ENCODE measurements at places on chromosomes 3 and 15. TPM values are rescaled to one million over a fixed set of nuclear protein-coding genes. Genes with fewer than 3 reads are reported as not detected.
A peak's percentile ranks its signal among the peaks of the same experiment; 100 is the strongest.

DNA sequence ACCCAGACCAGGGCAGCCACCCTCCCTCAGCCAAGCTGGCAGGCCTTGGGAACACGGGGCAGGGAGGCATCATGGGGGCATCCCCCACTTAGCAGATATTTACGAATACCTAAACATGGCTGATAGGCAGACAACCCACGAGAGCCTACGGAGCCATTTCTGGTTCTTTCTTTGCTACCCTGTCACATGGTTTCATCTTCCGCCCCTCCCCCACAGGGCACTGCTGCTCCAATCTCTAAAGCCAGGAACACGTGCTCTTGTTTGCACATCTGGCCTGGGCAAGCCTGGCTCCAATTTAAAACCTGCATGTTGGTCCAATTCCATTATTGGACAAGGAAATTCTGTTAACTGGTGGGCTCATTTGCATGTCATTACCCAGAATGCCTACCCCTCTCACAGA lies 447.4 kb upstream of the NR2F2 start:
- no peak for DNase-seq
- no peak overlapping the region for H3K4me3 ChIP-seq
- peaks cover 28% of the 10 kb centered on the region for H3K4me1 ChIP-seq
- H3K36me3 ChIP-seq = no peaks in the 10 kb centered on the region
- H3K27me3 ChIP-seq = peaks cover 5% of the 10 kb centered on the region

- H3K4me3 ChIP-seq = no peak overlapping the region
- peak overlapping the region; percentile 23 for H3K27ac ChIP-seq
- peaks cover 15% of the 10 kb centered on the region for H3K36me3 ChIP-seq
- DNase-seq = no peak
Observed at GRCh38 chr15:89164712-89165211, 56.6 kb downstream of the RLBP1 start.

Gene HAUS2
- 31.5 TPM for polyA plus RNA-seq

DNA sequence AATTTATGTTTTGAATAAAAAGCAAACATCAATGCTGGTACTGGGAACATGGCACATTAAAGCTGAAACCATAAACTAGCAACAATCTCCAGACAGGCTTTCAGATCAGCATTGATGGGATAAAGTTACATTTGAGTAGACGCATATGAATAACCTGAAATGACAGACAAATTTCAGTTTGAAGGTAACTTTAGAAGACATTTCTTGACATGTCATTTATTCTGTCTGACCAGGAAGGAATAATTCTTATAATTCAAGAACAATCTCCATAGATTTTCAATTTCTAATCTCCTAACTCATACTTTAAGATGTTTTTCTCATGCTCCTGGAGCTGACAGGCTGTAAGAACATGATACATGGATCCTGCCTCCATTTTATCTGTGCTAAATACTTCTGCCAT lies 69.8 kb downstream of the PLCH1 start:
- H3K27me3 ChIP-seq = peaks cover 3% of the 10 kb centered on the region
- H3K36me3 ChIP-seq = no peaks in the 10 kb centered on the region
- DNase-seq = no peak
- no peaks in the 10 kb centered on the region for H3K4me1 ChIP-seq

Gene ABTB1
- polyA plus RNA-seq = 141 TPM

Gene GASK1A
- polyA plus RNA-seq = not detected

DNA sequence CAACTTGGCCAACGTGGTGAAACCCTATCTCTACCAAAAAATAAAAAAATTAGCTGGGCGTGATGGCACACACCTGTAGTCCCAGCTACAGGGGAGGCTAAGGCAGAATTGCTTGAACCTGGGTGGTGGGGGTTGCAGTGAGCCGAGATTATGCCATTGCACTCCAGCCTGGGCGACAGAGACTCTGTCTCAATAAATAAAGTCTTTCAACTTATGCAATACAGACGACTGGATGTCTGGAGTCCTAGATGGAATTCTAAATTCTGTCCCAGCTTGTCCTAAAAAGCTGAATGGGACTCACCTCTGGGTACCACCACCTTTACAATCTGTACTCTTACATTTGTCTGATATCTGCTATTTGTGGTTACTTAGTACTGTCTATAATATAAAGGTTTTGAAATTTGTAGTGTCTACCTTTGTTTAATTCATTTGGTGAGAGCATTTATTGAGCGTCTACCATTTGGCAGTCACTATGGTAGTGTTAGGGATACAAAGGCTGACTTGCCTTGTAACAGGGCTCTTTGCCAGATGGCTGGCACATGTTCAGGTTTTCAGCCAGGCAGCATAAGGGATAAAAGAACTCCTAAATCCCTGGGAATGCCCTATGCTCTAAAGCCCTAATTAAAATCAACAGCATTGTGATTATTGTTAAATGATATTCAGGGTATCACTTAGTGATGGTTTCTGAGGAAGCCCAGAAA lies 7.2 kb upstream of the ZNF609 start:
- H3K36me3 ChIP-seq = peaks cover 13% of the 10 kb centered on the region
- no peak overlapping the region for H3K27ac ChIP-seq
- no peaks in the 10 kb centered on the region for H3K27me3 ChIP-seq

Gene CADPS
- polyA plus RNA-seq = not detected

GRCh38 chr3:73068419-73068818 lies 7.0 kb downstream of the EBLN2 start:
- H3K27me3 ChIP-seq = no peaks in the 10 kb centered on the region
- peaks cover 20% of the 10 kb centered on the region for H3K4me1 ChIP-seq
- no peak for DNase-seq
- H3K27ac ChIP-seq = no peak overlapping the region

Gene CFAP91
- not detected for polyA plus RNA-seq

GRCh38 chr3:94734206-94734605 lies 671.3 kb downstream of the NSUN3 start:
- H3K27me3 ChIP-seq = no peaks in the 10 kb centered on the region
- H3K4me3 ChIP-seq = no peak overlapping the region
- H3K36me3 ChIP-seq = no peaks in the 10 kb centered on the region
- DNase-seq = no peak
- no peaks in the 10 kb centered on the region for H3K4me1 ChIP-seq

Gene CACNA2D3
- 4.6 TPM for polyA plus RNA-seq

Gene AGBL1
- polyA plus RNA-seq = not detected

Gene C3orf80
- polyA plus RNA-seq = not detected

Gene KCNMB2
- not detected for polyA plus RNA-seq

DNA sequence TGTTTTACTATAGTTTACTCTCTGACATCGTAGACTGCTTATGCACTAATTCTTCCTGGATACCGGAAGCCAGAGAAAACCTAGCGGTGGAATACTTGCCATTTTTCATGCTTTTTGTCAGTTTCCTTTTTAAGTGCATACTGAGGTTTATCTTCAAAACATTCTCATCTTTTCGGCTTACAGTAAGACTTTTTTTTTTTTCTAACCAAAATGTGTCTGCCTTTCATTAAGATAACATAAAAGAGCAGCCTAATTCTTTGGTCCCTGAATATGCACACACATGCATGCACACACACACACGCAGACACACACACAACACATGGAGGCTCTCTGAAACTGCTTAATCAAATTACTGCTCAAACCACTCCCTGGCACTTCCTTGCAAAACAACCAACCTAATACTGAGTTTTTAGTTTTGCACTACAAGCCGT lies 1.3 kb downstream of the ZNF445 start:
- H3K27me3 ChIP-seq = peaks cover 2% of the 10 kb centered on the region
- H3K36me3 ChIP-seq = no peaks in the 10 kb centered on the region
- DNase-seq = peak; percentile 1
- peaks cover 48% of the 10 kb centered on the region for H3K4me1 ChIP-seq

Gene CGNL1
- not detected for polyA plus RNA-seq

- DNase-seq = no peak
- no peak overlapping the region for H3K4me3 ChIP-seq
- H3K27ac ChIP-seq = no peak overlapping the region
- H3K4me1 ChIP-seq = peaks cover 8% of the 10 kb centered on the region
- peaks cover 4% of the 10 kb centered on the region for H3K27me3 ChIP-seq
Observed at GRCh38 chr3:14570864-14571263, 30.7 kb upstream of the GRIP2 start.

Gene EFCAB12
- not detected for polyA plus RNA-seq

DNA sequence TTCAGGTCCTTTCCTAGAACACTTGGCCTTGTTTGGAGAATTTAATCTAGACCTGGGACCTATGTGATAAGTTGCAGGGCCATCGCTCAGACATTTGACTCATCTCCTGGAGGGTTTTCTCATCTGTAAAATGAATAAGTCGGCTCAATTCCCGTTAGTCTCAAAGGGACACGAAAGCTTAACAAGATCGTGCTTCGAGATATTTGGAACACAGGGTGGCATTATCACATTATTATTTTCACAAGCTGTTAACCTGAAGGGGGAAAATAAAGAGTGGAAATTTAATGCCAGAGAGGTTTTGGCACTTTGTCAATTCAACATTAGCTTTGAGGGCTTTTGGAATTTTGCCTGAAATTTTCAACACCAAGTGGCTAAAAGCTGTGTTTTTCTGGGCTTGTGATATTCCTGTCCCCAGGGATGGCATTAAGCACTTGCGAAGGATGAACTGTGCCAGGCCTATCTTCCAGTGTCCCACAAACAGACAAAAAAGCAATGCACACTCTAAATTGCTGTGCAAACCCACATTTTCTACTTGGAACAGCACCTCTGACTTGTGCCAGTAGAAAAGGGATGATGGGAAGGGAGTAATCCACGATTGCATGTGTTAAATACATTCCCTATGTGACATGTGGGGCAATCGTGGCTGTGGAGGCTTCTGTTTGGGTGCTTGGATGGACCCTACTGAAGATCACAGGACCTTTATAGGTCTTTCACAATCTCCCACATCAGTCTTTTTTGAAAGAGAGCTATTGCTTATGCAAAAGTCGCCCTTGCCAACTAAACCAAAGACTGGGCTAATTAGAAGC lies 478.7 kb downstream of the MFSD1 start:
- no peak for DNase-seq
- H3K27me3 ChIP-seq = peaks cover 2% of the 10 kb centered on the region
- H3K27ac ChIP-seq = no peak overlapping the region
- no peaks in the 10 kb centered on the region for H3K36me3 ChIP-seq
- H3K4me1 ChIP-seq = no peaks in the 10 kb centered on the region

DNA sequence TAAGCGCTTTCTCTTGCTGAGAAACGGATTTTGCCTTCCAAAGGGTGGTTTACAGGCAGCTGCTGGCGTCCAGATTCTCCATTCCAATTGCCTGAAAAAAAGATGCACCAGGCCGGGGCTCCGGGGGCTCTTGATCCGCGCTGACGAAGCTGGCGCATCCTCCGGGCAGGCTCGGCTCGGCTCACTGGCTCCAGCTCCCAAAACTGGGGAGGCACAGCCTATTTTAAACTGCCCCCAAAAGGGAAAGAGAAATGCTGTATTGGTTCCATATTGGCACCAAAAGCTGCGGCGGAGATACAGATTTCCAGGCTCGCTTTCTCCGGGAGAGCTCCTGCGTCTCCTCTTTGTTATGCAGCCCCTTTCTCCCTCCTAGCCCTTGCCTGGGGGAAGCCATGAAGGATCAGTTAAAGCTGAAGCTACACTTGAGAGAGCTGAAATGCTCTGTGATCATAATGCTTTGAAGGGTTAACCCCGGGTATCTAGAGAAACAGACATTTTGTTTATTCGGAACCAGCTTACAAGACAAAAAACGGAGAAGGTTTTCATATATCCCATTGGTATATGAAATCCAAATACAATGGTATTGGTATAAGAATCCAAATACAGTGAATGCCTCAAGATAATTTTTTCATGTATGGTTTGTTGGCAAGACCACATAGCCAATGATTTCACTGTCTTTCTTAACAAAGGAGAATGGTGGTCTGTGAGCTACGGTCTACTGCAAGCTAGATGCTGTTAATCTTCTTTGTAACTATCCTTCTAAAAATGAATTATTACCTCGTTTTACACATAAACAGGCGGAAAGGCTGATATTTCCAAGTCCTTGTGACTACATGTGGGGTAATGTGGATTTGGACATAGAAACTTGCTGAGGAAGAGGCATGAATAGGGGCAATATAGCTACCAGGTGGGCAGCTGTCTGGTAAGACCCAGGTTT lies 693 bp downstream of the CD200 start:
- no peak for DNase-seq
- H3K4me3 ChIP-seq = peak overlapping the region; percentile 71
- H3K27ac ChIP-seq = no peak overlapping the region
- peaks cover 11% of the 10 kb centered on the region for H3K4me1 ChIP-seq
- H3K27me3 ChIP-seq = peaks cover 5% of the 10 kb centered on the region
- no peaks in the 10 kb centered on the region for H3K36me3 ChIP-seq

GRCh38 chr3:125003859-125004595 lies 51.8 kb downstream of the HEG1 start:
- H3K27ac ChIP-seq = no peak overlapping the region
- peaks cover 43% of the 10 kb centered on the region for H3K36me3 ChIP-seq
- H3K4me1 ChIP-seq = peaks cover 29% of the 10 kb centered on the region
- no peak for DNase-seq

GRCh38 chr3:14716591-14716990 lies 41.6 kb downstream of the C3orf20 start:
- H3K27ac ChIP-seq = no peak overlapping the region
- H3K36me3 ChIP-seq = peaks cover 17% of the 10 kb centered on the region
- H3K4me3 ChIP-seq = no peak overlapping the region
- no peaks in the 10 kb centered on the region for H3K27me3 ChIP-seq

DNA sequence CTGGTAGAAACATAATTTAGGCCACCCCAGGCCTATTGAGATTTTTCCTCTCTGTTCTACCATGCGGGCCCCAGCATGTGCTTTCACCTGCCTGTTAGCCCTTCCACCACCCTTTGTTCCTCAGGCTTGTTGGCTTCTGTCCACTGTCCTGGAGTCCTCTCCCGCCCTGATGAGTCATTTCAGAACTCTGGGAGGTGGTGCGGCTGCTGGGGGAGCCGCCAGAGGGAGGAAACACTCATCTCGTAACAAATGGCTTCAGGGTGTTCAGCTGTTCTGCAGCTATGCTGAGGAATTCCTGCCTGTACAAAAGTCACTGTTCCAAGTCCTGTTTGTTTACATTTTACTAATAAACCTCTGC lies 36.3 kb downstream of the LRTM1 start:
- H3K27ac ChIP-seq = no peak overlapping the region
- no peaks in the 10 kb centered on the region for H3K27me3 ChIP-seq
- no peak overlapping the region for H3K4me3 ChIP-seq
- no peaks in the 10 kb centered on the region for H3K36me3 ChIP-seq
- no peaks in the 10 kb centered on the region for H3K4me1 ChIP-seq

DNA sequence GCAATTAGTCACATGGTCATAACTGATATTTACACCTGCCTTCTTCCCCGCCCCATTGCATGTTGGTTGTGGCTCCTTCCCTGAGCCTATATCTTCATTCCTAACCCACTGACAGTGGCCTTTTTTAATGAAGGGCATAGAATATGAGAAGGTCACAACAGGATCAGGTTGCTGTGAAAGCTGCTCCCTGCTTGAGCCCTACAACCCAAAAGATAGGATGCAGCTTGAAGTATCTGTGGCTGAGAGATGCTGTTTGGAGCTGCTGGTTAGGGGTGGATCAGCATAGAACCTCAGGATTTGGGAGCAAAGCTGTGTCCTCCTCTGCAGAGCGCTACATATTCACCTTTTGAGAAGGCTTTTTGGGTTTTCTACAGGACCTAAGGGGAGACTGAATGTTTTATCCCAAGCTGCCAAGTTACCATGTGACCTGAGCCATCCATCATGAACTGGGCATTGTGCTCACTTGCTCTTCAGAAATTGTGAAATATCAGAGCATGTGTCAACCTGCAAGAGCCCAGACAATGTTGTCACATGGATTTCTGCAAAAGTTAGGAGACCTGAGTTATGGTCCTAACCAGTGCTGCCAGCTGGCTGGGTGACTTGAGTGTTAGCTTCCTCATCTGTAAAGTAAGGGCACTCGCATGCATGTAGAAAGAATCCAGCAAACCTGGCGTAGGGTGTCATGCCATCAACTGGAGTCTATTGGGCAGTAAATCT lies 49.8 kb upstream of the ARL8B start:
- H3K4me1 ChIP-seq = no peaks in the 10 kb centered on the region
- no peaks in the 10 kb centered on the region for H3K27me3 ChIP-seq
- H3K27ac ChIP-seq = no peak overlapping the region
- DNase-seq = no peak
- H3K36me3 ChIP-seq = no peaks in the 10 kb centered on the region
- no peak overlapping the region for H3K4me3 ChIP-seq

Gene TMEM43
- polyA plus RNA-seq = 87.5 TPM

Data from immature natural killer cell (primary cell).